Tracheal epithelial cell (primary cell): ENCODE measurements at places on chromosomes 4 and X. TPM values are rescaled to one million over a fixed set of nuclear protein-coding genes. Genes with fewer than 3 reads are reported as not detected.

Gene TBX22
- not detected in 2 replicates for total RNA-seq

Gene ENAM
- total RNA-seq = 0.48 TPM in 1 of 2 replicates, not detected in the other

Gene FABP2
- not detected in 2 replicates for total RNA-seq

Gene TEX13C
- total RNA-seq = not detected in 2 replicates

Gene MAP7D3
- total RNA-seq = 3.2 and 6.5 TPM in 2 replicates

Gene AR
- 0.24 TPM in 1 of 2 replicates, not detected in the other for total RNA-seq

Gene TIGD4
- 0.24 TPM in 1 of 2 replicates, not detected in the other for total RNA-seq

Gene SPARCL1
- 0.43 and 0.72 TPM in 2 replicates for total RNA-seq

Gene LUZP4
- total RNA-seq = not detected in 2 replicates

Gene GPRASP1
- 0.21 and 0.48 TPM in 2 replicates for total RNA-seq

Gene PRRG1
- 7.5 and 12.0 TPM in 2 replicates for total RNA-seq

Gene CASK
- 84.6 and 92.3 TPM in 2 replicates for total RNA-seq

Gene XPNPEP2
- not detected in 2 replicates for total RNA-seq

Gene RPA4
- total RNA-seq = 0.21 TPM in 1 of 2 replicates, not detected in the other

Gene STK26
- 51.6 and 60.7 TPM in 2 replicates for total RNA-seq

Gene XG
- total RNA-seq = 0.85 and 1.9 TPM in 2 replicates

Gene GIMD1
- not detected in 2 replicates for total RNA-seq

Gene TNMD
- total RNA-seq = not detected in 2 replicates
